Liver (tissue), 10 donors: ENCODE measurements at places on chromosomes 7 and 10.
A peak's percentile ranks its signal among the peaks of the same experiment; 100 is the strongest.

DNA sequence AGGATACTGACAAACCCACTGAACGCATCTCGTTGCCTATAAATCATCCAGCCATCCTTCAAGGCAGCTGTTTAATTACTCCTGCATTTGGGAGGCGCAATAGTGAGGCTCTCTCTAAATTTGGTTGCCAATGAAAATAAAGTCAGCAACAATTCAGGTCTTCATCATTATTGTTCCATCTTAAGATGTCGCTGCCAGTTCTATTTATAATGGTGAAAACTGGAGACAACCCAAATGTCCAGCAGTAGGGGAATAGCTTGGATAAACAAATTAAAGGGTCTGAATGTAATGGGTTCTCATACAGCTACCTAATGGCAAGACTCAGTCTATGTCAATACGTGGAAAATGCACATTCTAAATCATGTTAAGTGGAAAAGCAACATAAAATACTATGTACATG lies 120.1 kb upstream of the PLXNA4 start:
- DNase-seq, result no peak

GRCh38 chr10:12782537-12782936 lies 219.0 kb downstream of the CCDC3 start:
- peak; percentile 61 for DNase-seq

DNA sequence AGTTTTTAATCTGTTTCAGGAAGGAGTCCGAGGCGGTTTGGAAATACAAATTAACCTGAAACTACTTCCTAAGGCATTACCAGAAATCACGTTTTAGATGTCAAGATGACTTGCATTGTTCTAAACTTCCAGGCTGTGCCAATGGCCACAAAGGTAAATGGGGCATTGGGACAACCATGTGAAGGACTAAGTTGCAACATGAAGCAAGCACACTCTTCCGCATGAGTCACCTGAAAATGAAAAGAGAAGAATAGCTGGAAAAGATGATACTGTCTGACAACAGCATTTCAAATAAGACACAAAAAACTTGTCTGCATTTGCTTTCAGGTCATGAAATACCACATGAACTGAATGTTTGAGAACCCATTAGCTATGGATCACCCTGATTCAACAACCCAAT lies 262.1 kb downstream of the AHR start:
- no peak for DNase-seq

- DNase-seq, result no peak
Measured at GRCh38 chr10:72812753-72813430, 80.6 kb upstream of the OIT3 start.

GRCh38 chr10:25758511-25758910 lies 175.5 kb upstream of the MYO3A start:
- no peak for DNase-seq

- DNase-seq, result no peak
Measured at GRCh38 chr7:92748495-92748894, 87.9 kb downstream of the CDK6 start.

GRCh38 chr7:132580277-132580676 lies 4.0 kb upstream of the PLXNA4 start:
- DNase-seq, result no peak

- no peak for DNase-seq
Measured at GRCh38 chr7:93231259-93231658, 907 bp upstream of the VPS50 start.

DNA sequence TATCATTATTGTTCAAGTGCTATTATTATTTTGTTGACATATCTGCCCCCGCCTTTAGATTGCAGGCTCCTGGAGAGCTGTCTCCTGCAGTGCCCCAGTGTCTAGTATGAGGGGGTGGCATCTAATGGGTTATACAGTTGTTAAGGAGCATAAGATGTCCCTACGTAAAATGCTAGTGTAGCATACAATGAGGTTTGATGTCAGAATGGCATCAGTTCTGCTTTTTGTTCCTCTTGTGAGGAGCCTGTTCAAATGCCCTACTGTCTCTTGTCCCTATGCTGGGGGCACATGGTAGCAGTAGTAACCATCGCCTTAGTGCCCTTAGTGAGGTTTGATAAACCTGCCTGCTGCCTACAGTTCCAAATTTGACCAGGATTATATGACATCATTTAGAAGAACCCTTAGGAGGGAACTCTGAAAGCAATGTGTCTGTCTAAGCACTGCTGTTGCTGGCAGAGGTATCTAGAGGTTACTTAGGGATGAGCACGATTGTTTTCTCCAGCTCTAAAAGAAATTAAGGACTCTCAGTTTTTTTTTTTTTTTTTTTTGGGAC lies 9.7 kb downstream of the CREM start:
- no peak for DNase-seq
